CD4-positive, alpha-beta T cell treated with Interferon gamma for 1 hour (primary cell): ENCODE measurements at places on chromosomes 1 and 21.
A peak's percentile ranks its signal among the peaks of the same experiment; 100 is the strongest.

GRCh38 chr1:198657550-198658064, 18.8 kb downstream of the PTPRC start:
- peak; percentile 42 for DNase-seq

DNA sequence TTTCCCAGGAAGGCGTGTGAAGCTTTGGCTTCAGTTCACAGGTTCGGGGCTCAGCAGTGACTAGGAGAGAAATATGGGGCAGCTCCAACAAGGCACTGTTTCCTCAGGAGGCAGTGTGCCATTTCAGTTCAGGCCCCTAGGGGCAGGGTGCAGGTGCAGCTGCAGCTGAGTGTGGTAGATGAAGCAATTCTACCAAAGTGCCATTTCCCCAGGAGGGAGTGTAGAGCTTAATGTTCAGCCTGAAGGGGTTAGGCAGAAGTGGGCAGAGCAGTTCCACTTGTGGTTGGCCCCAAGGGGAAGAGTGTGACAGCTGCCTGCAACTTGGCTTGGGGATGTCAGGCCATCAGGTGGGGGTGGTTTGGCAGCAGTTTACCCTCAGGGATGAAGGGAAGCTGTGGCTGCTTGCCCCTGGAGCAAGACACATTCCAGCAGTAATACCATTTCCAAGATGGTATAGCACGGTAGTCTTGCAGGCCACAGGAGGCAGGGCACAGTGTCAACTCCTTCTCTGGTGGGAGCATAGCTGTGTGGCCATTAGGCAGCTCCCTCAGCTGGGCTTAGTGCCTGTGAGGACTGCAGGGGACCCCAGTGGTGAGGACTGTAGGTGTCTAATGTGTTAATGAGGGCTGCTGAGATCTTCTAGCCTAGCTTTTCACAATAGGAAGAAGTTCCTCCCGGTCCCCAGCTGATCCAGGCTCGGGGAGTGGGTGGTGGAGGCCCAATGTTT, 34.7 kb downstream of the RGSL1 start:
- DNase-seq, result peak; percentile 9

DNA sequence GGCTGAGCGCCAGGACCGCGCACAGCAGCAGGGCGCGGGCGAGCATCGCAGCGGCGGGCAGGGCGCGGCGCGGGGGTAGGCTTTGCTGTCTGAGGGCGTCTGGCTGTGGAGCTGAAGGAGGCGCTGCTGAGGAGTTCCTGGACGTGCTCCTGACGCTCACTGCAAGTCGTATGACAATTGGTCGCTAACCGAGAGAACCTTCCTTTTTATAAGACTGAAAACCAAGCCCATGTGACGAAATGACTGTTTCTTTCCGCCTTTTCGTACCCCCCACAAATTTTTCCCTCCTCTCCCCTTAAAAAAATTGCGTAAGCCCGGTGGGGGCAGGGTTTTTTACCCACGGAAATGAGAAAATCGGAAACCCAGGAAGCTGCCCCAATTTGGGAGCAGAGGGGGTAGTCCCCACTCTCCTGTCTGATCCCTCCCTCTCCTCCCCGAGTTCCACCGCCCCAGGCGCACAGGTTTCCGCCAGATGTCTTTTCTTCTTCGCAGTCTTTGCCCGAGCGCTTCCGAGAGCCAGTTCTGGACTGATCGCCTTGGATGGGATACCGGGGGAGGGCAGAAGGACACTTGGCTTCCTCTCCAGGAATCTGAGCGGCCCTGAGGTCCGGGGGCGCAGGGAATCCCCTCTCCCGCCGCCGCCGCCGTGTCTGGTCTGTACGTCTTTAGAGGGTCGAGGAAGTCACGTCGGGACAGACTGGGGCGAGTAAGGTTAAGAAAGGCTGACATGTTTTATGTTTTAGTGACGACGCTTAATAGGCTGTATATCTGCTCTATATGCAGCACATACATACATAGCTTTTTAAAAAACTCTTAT, at the start of gene PTGS2:
Gene PTGS2 (minus strand): TSS at position 179 of the 817 bp plus-strand sequence. CDS start 133 bp downstream, at position 46.
- peak; percentile 69 for DNase-seq

DNA sequence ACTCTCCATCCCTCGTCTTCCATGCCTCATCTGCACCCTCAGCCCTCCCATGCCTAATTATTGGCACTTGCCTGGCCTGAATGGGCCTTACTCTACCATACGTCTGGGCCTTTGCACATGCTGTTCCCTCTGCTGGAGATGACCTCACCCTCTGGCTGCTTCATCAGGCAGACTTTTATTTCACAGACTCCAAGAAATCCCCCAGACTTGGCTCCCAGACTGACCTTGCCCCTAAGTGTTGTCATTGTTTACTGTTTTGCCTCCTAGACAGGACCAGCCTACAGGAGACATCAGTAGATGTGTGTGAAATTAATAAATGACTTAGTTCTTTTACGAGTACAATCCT, 5.2 kb upstream of the AHDC1 start:
- DNase-seq, result no peak

DNA sequence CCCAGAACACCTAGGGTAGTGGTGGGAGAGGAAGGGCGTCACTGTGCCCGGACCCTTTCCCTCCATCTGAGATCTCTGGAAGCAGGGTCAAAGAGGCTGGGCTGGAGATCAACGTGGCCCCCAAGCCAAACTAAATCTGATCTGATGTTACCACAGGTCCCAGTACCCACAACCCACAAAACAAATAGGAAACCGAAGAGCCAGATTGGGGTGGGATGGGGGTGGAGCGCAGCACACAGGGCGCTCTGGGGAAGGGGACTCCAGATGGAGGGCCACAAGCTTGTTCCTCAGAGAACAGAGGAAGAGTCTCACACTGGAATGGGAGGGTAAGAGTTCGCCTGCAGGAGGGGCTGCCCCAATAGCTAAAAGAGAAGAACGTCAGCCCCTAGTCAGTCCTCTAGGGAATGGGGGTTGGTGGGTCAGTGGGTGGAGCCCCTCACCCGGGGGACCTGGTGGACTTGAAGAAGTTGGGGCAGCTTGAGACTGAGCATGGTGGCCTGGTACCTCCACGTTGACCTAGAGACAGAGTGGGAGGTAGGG, 1.5 kb downstream of the PAQR6 start:
- no peak for DNase-seq

GRCh38 chr21:42685954-42686500, 32.6 kb downstream of the PDE9A start:
- no peak for DNase-seq

DNA sequence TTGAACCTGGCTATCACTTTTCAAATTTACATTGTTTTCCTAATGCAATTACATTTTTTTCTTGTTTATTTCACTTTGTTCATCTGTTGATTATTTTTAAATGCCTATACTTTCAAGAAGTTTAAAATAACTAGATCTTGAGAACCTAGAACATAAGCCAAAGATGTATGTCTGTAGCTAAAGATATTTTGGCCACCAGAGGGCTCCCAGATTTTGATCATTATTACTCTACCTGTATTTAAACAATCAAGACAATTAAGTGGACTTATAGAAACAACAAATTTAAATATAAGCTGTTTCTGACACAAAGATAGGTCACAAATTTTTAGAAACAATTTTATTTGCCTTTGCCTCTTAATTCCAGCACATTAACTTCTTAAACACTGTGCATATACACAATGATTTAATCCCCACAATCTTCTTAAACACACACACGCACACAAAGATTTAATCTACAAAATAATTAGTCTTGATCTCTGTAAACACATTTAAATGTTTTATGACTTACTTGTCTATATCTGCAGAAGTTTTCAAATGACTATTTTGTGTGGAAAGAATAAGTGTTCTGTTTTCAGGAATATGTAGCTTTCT, 380.0 kb downstream of the DSCAM start:
- DNase-seq, result no peak

- no peak for DNase-seq
These were observed 13.0 kb upstream of the SLC19A1 start for GRCh38 chr21:45555251-45555556.

- peak; percentile 22 for DNase-seq
These were observed 490 bp downstream of the SERINC2 start for GRCh38 chr1:31413405-31414001.

DNA sequence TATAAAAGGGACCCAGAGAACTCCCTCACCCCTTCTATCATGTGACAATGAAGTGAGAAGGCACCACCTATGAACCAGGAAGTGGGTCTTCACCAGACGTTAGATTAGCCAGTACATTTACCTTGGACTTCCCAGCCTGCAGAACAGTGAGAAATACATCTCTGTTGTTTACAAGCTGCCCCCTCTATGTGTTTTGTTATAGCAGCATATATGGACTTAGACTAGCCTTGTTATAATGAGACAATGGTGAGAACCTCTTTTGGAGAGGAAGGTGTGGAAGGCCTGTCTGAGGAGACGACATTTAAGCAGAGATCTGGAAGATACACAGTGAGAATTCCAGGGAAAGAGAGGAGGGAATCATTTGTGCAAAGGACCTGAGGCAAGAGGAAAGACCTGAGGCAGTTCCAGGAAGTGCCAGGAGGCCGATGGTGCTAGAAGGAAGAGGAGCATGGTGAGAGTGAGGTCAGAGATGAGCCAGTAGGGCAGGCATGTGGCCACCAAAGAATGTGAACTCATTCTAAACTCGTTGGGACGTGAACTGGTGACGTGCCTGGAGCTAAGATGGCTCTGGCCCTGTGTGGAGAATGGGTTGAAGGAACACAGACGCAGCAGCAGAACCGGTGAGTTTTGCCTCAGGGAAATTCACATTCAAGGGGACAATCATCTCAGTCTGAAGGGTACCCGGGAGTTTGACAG, 98.9 kb upstream of the IRF2BP2 start:
- no peak for DNase-seq

GRCh38 chr1:60791226-60791625, 291.1 kb upstream of the NFIA start:
- DNase-seq, result no peak

DNA sequence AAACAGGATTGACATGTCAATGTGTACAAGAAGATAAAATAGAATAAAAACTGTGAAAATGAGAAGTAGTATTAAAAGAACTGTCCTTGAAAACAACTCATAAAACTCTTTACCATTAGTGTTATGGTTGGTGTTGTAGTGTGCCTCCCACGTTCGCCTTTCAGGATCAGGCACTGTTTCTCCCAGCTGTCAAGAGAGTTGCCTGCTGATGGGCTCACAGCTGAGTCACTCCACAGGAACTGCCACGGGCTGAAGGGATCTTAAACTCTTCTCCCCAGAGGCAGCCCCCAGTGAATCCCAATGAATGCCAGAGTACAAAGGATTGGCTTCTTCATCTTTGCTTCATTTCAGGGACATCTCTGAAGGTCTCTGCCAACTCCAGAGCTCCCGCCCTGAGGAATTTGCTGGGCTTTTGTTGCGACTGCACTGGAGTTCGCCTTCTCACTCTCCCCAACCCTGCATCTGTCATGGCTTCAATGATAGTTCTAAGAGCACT, 119.6 kb downstream of the ADGRL2 start:
- DNase-seq, result no peak

DNA sequence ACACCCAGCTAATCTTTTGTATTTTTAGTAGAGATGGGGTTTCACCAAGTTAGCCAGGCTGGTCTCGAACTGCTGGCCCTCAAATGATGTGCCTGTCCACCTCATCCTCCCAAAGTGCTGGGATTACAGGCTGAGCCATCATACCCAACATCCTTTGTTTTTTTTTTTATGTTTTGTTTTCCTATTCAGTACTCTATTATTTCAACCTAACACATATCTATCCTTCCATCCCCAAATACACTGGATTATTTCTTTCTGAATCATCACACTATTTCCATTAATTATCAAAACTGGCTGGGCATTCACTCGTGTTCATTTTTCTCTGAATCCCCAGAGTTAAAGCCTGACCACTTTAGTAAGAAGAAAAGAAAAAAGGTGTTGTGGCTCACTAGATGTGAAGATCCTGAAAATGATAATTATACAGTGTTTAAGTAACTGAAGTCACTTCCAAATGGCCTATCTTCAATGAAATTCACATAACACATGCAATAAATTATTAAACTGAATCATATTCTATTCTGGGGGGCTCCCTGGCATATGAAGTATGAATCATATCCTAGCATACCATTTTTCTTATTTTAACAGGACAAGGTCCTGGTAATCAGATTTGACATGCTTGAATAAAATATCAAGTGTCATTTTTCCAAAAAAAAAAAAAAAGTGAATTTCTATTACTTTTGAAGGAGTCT, 1754.2 kb downstream of the BRINP3 start:
- DNase-seq, result no peak

- DNase-seq, result peak; percentile 14
These were observed 15.3 kb upstream of the TMCO2 start for GRCh38 chr1:40232444-40232843.

- DNase-seq, result no peak
These were observed 253.0 kb upstream of the HOOK1 start for GRCh38 chr1:59561796-59562195.

DNA sequence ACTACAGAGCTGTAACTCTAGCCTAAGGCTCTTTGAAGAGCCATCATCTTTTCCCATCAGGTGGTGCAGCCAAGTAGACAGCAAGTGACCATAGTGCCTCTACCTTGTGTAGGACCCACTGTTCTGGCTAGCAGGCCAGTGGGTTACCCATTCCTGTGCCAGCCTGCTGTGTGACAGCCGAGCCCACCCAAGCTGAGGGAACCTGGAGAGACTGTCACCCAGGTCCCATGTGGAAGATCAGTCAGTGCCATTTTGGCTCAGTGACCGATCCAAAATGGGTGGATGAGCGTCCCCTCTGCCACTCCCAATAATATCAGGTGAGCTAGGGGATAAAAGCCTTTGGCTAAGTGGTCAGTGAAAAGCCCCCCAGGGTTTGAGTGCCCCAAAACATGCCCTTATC, 417.9 kb downstream of the MATN1 start:
- DNase-seq, result no peak

DNA sequence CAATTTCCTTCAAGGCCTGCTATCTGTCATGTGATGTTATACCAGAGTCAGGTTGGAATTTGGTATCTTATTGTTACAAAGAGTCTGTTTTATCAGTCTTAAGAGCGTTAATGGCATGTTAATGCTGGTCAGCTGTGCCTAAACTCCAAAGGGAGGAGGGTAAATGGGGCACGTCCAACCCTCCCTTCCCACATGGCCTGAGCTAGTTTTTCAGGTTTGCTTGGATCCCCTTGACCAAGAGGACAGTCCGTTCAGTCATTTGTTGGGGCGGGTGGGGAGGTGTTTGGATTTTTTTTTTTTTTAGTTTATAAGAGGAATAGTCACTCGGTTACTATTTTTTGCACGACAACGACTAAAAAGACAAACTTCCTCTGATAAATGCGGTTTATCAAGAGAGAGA, 63.8 kb upstream of the LYST start:
- no peak for DNase-seq

- no peak for DNase-seq
These were observed 78.6 kb upstream of the RGS2 start for GRCh38 chr1:192730198-192730597.

- no peak for DNase-seq
These were observed 211.6 kb upstream of the PTBP2 start for GRCh38 chr1:96509951-96510350.

DNA sequence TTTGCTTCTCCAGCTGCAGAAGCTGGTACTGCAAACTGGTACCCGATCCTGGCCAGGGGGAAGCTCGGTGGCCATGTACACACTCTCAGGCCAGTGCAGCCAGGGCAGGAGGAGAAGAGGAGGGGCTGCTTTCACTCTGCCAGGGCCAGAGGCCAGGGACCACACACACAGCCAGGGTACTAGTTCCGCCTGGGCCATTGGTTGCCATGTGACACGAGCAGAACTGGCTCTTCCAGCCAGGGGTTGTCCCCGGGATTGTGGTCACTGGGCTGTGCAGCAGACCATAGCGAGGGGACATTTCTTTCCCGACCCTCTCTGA, 3.7 kb upstream of the SHISAL2A start:
- DNase-seq, result no peak
